ENCODE measurements at places on chromosomes 3 and 15.

- DNase-seq: no peak
Observed at GRCh38 chr3:19365471-19365870, 217.2 kb downstream of the KCNH8 start.

DNA sequence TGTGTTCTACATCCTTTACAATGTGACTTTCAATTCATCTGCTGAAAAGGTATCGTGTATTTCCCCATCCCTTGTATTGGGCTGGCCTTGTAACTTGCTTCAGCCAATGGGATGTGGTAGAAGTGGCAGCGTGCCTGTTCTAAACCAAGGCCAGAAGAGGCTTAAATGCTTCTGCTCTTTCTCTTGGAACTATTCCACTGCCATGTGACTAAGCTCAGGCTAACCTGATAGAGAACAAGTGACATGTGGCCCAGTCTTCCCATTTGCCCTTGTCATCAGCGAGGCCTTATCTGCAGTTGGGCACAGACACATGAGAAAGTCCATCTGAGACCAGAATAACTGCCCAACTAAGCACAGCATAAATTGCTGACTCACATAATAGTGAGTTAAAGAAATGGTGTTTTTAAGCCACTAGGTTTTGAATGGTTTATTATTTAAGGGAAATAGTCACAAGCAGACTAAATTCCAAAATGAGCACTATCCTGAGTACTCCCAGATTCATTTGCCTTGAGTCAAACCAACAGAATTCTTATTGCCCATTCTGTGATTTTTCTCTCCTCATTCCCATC is 230.2 kb downstream of the CPNE4 start:
- DNase-seq: no peak

- DNase-seq: no peak
Observed at GRCh38 chr3:100044369-100044768, 69.9 kb downstream of the FILIP1L start.

DNA sequence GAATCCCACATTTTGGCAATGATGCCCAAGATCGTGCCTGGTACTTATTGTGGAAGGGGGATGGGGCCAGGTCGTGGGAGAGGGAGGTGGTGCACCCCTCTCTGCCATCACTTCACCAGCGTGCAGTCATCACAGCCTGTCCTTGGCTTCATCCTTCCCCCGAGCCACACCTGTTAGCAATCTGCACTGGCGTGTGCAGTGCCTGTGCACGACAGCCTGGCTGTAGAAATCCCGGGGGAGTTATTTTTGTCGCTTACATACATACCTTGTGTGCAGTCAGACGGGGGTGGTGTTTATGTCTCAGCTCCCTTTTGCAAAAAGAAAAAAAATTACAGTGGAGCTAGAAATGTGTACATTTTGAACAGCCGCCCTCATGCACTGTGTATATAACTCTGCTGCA is 216.0 kb downstream of the TLE3 start:
- no peak for DNase-seq

DNA sequence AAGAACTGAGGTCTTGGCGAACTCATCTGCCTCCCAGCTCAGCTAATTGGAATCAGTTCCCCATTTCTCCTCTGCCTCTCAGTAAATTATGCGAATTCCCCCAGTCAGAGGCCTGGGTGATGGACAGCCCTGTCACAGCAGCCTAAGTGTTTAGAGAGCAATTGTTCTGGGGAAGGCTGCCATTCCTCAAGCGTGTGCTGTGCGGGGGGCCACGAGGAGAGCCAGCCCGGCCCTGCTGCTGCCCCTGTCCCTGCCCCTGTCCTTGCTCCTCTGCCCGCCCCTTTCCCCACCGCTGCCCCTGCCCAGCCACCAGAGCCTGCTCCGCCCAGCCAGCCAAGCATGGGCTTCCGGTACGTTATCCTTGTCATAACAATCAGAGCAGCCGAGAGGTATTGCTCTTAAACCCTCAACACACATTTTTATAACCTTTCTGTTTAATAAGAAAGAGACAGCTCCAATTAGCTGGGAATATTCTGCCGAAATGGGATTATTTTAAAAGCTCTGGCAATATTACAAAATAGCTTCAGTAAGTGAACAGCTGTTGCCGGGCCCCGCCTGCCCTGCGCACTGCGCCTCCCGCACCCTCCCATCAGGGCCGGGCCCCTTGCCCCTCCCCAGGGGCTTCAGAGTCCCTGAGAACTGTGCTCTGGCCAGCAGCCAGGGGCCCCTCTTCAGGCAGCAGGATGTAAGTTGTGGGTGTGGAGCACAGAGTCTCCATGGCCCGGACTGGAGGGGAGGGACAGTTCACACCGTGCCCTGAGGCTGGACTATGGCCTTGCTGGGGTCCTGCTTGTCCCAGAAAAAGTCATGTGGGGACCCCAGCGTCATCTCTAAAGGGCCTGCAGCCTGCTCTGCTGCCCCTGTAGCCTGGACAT is 12.4 kb upstream of the CACNA2D2 start:
- DNase-seq: no peak

DNA sequence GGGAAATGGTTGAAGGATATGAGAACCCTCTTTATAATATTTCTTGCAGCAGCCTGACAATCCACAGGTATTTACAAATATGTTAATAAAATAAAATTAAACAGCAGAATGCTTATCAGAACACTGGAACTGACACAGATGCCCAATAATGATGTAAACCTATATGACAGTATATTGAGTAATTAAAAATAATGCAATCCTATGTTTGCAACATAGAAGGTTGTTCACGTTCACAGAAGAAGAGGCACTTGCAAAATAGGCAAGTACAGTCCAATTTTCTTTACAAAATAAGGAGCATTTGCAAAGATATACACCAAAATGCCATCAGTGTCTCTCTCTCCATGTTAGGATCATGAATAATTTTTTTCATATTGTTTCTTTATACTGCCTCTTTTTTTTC is 397.0 kb upstream of the WNT5A start:
- no peak for DNase-seq

- DNase-seq: no peak
Observed at GRCh38 chr3:136929977-136930670, 27.7 kb upstream of the IL20RB start.

DNA sequence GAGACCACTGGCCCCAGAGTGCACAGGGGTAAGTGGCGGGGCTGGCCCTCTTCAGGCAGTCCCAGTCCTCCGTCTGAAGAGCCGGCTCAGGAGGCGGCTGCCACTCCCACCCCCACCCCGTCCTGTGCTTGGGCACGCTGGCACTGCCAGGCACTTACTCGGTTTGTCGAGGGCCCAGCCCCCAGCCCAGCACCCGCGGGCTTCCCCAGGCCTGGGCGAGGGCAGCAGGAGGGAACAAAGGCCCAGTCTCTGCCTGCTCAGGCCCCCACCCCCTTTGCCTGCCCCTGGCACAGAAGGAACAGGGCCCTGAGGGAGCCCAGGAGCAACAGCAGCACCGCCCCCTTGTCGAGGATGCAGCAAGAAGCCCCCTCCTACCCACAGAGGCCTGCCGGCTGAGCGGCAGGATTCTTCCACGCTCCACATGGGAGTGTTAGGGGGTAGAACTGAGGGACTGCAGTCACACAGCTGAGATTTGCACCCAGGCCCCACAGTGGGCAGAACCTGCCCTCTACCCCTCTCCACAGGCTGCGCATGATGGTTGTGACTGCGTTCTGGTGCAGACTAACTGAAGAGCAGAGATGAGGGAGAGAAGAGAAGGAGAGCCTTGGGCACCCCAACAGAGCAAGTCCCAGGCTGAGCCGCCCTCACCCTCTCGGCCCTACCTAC is 8.9 kb downstream of the DUSP7 start:
- DNase-seq: no peak

DNA sequence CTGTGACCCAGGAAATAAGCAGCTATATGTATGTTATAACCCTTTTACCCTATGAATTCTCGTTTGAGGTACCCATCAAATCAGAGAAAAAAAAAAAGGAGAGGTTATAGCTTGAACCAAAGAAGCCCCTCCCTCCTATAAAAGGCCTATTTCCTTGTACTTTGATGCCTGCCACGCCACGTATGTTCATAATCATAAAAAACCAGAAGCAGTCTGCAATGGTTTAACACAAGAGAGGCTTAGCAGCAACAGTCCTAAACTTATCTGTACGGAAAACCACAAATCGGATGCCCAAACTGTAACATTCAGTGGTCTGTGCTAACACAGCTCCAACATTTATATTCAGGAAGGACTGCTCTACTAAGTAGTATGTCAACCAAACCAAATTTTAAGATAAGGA is 21.2 kb downstream of the CCR8 start:
- DNase-seq: no peak

- no peak for DNase-seq
Observed at GRCh38 chr3:45986303-45986982, 9.2 kb downstream of the FYCO1 start.

DNA sequence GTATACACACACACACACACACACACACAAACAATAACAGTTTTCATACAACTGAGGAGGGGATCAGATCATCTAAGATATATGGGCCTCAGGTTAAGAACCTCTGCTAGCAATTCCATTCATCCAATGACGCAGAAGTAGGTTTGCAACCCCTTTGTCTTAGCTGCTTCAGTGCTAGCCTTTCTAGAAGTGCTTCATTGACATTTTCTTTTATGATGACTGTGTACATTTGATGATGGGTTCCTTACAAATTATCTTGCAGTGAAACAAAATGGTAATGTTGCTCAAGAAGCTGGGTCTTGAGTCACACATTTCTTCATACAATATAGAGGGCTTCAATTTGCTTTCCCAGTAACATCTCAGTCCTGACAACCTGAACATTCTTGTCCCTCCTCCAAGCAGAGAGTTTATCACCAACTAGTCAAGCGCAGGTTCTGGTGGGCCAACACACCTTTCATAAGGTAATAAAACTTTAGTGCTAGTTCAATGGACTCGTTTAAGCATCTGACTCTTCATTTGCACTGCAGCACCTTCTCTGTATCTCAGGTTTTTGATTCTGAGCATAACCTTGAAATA is 269.5 kb downstream of the CNTN3 start:
- DNase-seq: no peak

DNA sequence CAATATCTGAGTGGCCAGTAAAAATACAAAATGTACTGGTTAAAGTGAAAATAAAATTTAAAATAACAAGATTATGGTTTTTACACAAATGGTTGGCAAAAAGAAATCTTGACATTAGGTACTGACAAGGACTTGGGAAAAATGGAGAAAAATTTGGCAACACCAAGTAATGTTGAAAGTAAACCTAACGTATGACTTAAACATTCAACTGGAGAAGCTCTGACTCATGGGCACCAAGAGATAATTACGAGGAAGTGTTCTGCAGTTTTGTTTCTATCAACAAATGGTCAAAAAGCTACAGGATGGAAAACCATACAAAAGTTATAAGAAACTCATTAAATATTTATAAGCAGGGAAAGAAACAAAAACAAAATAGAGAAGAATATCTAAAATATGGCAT is 177.7 kb downstream of the ZNF385D start:
- no peak for DNase-seq
